BJ (cell line): ENCODE measurements at places on chromosomes 5 and 9.

- no peak for DNase-seq
Observed at GRCh38 chr5:143214458-143214857, 189.0 kb downstream of the NR3C1 start.

GRCh38 chr5:137751869-137752491 lies 2.2 kb downstream of the HNRNPA0 start:
- DNase-seq = no peak

DNA sequence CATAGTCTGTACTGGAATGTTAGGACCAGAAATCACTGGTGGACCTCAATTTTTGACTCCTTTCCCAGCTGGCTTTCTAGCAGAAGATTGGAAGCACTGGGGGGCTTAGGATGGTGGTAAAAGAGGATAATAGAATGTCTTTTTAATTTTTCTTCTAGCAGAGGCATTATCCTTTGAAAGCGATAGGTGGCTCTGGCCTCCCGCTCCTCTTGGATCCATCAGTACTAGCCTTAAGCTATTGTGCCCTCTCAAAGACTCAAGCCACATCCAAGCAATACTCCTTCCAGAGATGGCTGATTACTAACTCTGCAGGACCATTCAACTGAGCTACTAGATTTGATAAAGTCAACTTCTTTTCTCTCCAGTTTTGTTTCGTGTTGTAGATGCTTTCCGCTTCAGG lies 610.6 kb downstream of the CDH12 start:
- DNase-seq = no peak

DNA sequence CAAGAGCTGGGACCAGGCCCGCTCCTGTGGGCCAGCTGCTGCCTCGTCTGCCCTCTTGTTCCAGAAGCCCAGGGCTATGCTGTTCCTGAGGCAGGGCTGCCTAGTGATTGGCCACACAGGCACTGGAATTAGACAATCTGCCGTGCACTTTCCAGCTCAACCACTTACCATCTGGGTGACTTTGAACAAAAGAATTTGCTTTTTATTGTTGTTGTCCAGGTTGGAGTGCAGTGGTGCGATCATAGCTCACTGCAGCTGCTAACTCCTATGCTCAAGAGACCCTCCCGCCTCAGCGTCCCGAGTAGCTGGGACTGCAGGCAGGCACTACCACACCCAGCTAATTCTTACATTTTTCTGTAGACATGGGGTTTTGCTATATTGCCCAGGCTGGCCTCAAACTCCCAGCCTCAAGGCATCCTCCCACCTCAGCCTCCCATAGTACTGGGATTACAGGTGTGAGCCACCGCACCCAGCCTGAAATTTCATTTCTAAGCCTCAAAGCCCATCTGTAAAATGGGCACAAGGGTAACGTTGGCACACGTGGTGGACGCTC lies 1.2 kb upstream of the NEK6 start:
- DNase-seq = peak; percentile 87

DNA sequence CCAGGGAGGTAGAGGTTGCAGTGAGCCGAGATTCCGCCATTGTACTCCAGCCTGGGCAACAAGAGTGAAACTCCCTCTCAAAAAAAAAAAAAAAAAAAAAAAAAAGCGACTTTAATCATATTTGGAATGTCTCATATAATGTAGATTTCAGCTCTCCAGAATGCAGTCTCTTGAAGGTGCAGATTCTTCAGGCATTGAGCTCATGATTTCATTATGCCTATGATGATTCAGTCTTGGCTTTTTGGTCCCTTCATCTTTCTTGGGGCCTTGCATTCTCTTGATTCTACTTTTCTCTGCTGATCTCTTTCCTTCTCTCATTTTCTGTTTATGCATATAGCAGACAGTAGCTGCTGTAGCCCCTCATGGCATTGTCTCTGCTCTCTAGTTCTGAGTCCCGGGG lies 22.9 kb downstream of the KDM4C start:
- DNase-seq = no peak

GRCh38 chr5:170597109-170597751 lies 93.4 kb downstream of the KCNIP1 start:
- peak; percentile 37 for DNase-seq
